ENCODE measurements at places on chromosomes 11 and 22. TPM values are rescaled to one million over a fixed set of nuclear protein-coding genes. Genes with fewer than 3 reads are reported as not detected.
A peak's percentile ranks its signal among the peaks of the same experiment; 100 is the strongest.

Gene TENM4
- total RNA-seq, result 0.03 TPM

DNA sequence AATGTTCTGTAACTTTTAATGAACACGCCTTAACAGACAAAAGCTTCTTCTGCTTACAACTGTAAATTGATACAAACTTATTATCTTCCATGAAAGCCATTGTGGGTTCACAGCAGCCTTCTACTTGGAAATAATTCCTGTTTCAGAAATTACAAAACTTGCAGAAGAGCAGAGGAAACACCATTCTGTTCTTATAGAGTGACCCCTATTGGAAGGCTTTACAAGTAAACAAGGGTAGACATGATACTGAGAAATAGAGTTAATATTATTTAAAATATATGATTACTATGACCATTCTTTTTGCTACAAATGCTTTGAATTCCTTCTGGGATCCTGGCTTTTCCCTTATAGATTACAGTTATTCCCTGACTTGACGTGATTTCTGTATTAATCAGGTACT, 32.4 kb upstream of the KCNA4 start:
- DNase-seq, result no peak

- DNase-seq, result no peak
Observed at GRCh38 chr11:60964801-60965200, 6.7 kb upstream of the CD6 start.

GRCh38 chr11:40183073-40184064, 1276.1 kb downstream of the LRRC4C start:
- no peak for DNase-seq

Gene GSTT2B
- not detected for total RNA-seq

DNA sequence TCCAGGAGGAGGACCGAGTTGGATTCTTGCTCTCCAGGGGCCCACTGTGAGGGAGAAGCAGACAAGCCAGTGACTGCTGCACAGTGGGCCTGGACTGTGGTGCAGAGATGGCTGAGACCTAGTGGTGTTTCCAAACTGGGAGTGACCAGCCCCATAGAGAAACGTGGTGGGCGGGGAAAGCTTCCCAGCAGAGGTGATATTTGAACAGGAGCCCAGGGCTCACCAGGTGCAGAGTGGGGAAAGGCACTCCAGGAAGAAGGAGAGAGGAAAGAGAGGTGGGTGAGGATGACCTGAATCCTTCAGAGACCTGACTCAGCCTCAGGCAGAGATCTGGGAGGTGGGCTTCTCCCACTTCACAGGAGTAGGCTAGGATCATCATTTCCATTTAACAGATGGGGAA, 52.1 kb upstream of the RASD2 start:
- DNase-seq, result no peak

DNA sequence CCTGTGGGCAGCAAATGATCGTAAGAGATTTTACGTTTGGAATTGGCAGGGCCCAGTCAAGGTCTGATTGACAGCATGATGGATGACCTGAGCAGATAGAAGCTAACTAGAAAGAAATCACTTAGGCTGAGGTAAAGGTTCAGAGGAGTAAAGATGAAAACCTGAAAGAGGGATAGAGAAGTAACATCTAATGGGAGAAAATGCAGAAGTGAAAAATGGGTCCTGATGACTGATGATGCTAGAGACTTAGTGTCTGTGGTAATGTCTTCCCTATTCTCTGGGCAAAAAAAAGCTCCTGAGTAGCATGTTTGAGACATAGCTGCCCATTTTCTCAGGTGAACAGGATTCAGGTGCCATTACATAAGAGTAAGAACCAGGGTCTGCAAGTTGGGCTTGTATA, 628.8 kb upstream of the ANO5 start:
- DNase-seq, result no peak

GRCh38 chr22:27493796-27494195, 307.8 kb downstream of the MN1 start:
- DNase-seq, result no peak

DNA sequence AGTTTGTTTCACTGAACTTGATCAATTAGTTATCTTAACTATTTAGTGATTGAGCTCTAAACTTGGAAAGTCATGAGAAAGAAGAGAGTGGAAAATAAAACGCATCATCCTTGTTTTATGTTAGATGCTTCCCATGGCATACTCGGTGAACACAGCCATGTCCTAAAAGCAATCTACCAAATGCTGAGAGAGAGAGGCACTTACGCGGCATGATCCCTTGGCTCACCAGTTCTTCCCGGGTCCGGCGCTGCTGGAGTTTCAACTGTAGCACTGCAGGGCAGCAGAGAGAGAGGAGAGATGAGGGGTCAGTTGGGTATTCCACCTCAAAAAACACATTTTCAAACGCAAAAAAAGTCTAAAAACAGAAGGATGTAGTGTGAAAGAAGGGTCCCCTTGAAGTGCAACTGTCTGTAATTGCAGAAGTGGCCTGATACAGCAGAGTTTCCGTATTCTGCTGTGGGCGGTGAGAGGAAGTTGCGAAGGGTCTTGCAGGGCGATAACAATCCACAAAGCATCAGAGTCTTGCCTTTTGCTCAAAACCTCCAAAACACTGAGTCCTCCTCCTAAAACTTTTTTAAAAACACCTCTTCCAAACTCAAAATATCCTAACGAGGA, 92.7 kb downstream of the SGSM3 start:
- DNase-seq, result peak; percentile 31

Gene IL10RA
- 450 TPM for total RNA-seq

Gene C1QTNF4
- 1.6 TPM for total RNA-seq

GRCh38 chr11:72896431-72896830, 82.2 kb downstream of the ATG16L2 start:
- no peak for DNase-seq

Data from T-cell (primary cell).